Dermis lymphatic vessel endothelial cell (primary cell): ENCODE measurements at places on chromosomes 2 and 18. TPM values are rescaled to one million over a fixed set of nuclear protein-coding genes. Genes with fewer than 3 reads are reported as not detected.

HRH4 gene
- total RNA-seq: not detected in 2 replicates

ERFE gene
- total RNA-seq: 0.22 TPM in 1 of 2 replicates, not detected in the other

UCN gene
- total RNA-seq: 0.22 and 0.34 TPM in 2 replicates

ABCB11 gene
- total RNA-seq: not detected in 2 replicates

UNC80 gene
- total RNA-seq: 0.26 and 1.3 TPM in 2 replicates

SCG2 gene
- under 0.01 TPM in 1 of 2 replicates, not detected in the other for total RNA-seq

TMEM17 gene
- 1.5 and 2.1 TPM in 2 replicates for total RNA-seq

CNRIP1 gene
- total RNA-seq: 38.8 and 40.2 TPM in 2 replicates

DSC2 gene
- total RNA-seq: 0.09 and 0.11 TPM in 2 replicates

GTF2A1L gene
- 0.09 and 0.11 TPM in 2 replicates for total RNA-seq

LTBP1 gene
- 165 and 213 TPM in 2 replicates for total RNA-seq

SERPINB10 gene
- total RNA-seq: not detected in 2 replicates
